ENCODE measurements at places on chromosomes 3 and 15. TPM values are rescaled to one million over a fixed set of nuclear protein-coding genes. Genes with fewer than 3 reads are reported as not detected.

CSTA gene
- not detected for total RNA-seq

SLCO3A1 gene
- 39.5 TPM for total RNA-seq

DPPA2 gene
- not detected for total RNA-seq

LRTM1 gene
- not detected for total RNA-seq

SHF gene
- total RNA-seq = 2.8 TPM

BCL2A1 gene
- total RNA-seq = 31.0 TPM

PODXL2 gene
- total RNA-seq = 3.8 TPM

ALG1L2 gene
- not detected for total RNA-seq

TRPM1 gene
- not detected for total RNA-seq

TMEM44 gene
- total RNA-seq = 1.6 TPM

APOD gene
- 1.4 TPM for total RNA-seq

A4GNT gene
- not detected for total RNA-seq

OR5H15 gene
- total RNA-seq = not detected

CCR9 gene
- total RNA-seq = not detected

ERC2 gene
- total RNA-seq = 0.15 TPM

PRR20G gene
- total RNA-seq = not detected

PLXNA1 gene
- total RNA-seq = 16.1 TPM

C15orf40 gene
- 23.4 TPM for total RNA-seq

SLCO2A1 gene
- not detected for total RNA-seq

PPIP5K1 gene
- 45.8 TPM for total RNA-seq

Data from T-helper 1 cell treated with Interleukin-12 subunit alpha and Interleukin-12 subunit beta and Interleukin-4 antibody, amounts not matched to agents 30 ng/mL and 1 ng/mL, for 36 hours (primary cell).